ENCODE measurements at places on chromosomes 2 and 18.

- DNase-seq = no peak
Observed at GRCh38 chr18:22207021-22207758, 37.8 kb downstream of the GATA6 start.

DNA sequence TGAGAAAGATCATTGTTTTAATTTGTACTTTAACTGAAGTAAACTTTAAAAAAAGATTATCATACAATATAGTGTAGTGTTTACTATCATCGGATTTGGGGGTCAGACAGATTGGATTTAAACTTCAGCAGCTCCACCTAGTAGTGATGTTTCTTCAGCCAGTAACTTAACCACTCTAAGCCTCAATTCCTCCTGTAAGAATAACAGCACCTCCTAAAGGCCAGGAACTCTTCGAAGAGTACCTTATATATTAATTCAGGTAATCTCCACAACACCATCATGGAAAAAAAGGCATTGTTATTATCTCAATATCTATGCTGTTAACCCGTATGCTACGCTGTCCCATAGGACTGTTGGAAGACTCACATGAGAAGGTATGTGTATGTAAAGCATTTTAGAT lies 69.0 kb upstream of the DLGAP1 start:
- no peak for DNase-seq

- no peak for DNase-seq
Observed at GRCh38 chr2:51344886-51345285, 313.0 kb upstream of the NRXN1 start.

GRCh38 chr2:174763780-174764179 lies 492 bp downstream of the CHRNA1 start:
- DNase-seq = no peak

DNA sequence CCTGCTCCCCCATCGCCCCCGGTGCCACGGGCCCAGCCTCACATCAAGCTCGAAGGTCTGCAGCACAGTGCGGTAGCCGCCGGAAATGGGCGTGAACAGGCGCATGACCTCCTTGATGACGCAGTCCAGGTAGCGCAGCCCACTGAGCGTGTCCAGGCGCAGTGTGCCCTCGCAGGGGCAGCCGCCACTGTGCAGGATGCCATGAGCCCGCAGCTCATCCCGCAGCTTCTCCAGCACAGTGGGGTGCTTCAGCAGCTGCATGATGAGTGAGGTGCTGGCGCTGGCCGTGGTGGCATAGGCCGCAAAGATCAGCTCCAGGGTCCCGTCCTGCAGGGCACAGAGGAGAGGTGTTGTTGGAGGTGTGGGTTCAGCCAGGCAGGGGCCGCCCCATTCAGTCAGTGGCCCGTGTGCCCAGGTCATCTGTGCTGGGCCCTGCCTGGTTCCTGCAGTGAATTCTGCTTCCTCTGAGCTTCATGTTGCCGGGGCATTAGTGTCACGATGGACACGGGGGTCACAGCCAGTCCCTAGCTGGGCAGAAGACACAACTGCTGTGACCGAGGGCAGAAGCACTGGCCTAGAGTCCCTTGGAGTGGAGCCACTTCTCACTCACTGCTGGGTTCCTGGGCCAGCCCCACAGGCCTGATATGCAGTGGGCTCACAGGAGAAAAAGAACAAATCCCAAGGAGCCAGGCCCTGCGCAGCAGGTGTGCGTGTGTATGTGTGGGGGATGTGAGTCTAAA lies 14.5 kb downstream of the CYP26B1 start:
- DNase-seq = no peak

DNA sequence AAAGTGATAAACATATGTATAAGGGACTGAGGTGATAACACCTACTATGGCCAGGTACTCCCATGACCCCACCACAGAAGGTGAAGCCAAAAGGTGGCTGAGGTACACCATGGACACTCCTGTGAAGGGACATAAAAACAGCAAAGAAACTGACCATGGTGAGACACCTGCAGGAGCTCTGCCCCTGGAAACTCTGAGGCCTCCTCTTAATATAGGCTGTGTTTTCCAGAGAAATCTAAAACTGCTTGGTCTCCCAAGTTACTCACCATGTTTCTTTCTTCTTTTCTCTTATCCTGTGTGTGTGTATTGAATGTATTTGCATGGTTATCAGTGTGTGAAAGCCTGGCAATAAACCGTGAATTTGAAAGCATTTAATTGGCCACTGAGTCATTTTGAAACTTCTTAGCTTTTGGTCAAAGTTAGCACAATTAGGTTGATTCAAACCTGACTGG lies 739.3 kb upstream of the GCFC2 start:
- no peak for DNase-seq

DNA sequence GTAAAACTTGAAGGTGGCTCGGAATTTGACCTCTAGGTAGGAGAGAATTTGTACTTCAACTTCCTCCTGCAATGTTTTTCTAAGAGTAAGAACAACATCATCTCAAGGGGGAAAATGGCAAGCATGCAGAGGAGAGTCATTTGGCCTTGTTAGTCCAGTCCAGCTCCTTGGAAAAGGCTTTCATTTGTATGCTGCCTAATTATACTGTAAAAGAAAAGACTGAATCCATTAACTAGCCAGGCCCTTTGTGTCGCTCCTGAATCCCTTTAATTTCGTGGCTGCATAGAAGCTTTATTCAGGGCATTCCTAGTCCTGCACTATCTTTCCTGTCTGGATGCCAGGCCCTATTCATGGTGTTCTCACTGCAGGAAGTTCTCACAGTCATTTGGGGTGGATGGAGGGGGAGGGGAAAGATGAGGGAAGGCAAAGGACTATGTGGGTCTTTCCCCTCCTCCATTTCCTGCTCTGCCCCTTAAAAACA lies 36.0 kb downstream of the PHLPP1 start:
- no peak for DNase-seq

GRCh38 chr2:234502285-234502918 lies 5.5 kb upstream of the ARL4C start:
- DNase-seq = no peak

- DNase-seq = no peak
Observed at GRCh38 chr2:230913406-230914143, 11.5 kb downstream of the GPR55 start.

DNA sequence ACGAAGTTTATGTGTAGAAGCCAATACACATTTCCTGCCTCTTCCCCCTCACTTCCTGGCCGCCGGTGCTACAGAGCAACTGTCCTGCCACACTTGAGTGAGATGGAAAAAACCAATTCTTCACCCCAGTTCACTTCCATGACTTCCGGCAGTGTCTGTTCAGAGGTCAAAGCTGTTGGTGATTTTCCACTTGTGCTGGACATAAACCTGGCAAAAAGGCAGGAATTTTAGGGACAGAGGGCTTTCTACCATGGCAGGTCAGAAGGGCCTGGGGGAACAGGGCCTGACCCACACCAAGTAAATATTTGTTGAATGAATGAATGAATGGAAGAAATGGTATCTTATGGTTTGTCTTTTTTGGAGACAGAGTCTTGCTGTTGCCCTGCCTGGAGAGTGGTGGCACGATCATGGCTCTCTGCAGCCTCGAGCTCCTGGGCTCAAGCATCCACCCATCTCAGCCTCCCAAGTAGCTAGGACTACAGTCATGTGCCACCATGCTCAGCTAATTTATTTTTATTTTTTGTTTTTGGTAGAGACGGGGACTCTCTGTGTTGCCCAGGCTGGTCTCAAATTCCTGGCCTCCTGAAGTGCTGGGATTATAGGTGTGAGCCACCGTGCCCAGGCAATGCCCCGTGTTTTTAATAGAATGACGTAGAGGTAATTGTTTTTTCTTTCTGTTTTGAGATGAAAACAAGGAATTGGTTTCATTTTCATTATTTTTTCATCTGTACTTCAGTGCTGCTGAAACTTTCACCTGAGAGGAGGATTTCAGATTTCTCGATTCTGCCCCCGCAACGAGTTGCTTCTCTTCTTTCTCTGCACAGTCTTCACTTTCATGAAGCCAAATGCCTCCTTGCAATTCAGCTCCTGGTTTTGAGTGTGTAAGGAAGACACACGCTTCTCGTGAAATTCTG lies 48.0 kb upstream of the LPIN2 start:
- DNase-seq = no peak

DNA sequence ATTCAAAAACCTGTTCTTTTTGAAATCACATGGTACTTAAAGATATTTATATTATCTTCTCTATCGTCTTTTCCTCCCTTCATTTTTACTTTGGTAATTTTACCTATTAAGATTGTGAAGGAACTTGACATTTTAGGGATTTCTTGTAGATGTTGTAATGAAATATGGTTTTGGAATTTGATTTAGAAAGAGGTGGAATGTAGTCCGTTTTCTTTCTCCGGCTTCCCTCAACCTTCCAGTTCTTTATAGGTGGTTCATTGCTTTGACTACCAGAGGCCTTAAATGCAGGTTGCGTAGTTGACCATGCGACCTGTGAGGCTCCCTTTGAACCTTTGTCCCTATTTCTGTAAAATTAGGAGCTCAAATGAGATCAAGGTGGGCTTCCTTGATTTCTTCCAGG lies 24.5 kb downstream of the ITGA6 start:
- no peak for DNase-seq

- no peak for DNase-seq
Observed at GRCh38 chr2:30354621-30355020, 92.4 kb upstream of the LCLAT1 start.

- DNase-seq = no peak
Observed at GRCh38 chr2:236824836-236825235, 255.2 kb downstream of the ACKR3 start.

GRCh38 chr2:2579814-2580213 lies 248.7 kb upstream of the MYT1L start:
- DNase-seq = no peak

GRCh38 chr2:20673686-20674308 lies 6.9 kb downstream of the GDF7 start:
- no peak for DNase-seq
